Aorta (tissue), 5 donors: ENCODE measurements at places on chromosomes 3 and 15.
A peak's percentile ranks its signal among the peaks of the same experiment; 100 is the strongest.

GRCh38 chr3:81650187-81650586 is 111.3 kb downstream of the GBE1 start:
- no peak for DNase-seq

GRCh38 chr15:63135804-63136203 is 14.1 kb downstream of the LACTB start:
- DNase-seq = no peak

- no peak for DNase-seq
Observed at GRCh38 chr3:158762701-158763100, 30.4 kb upstream of the RARRES1 start.

- peak; percentile 82 for DNase-seq
Observed at GRCh38 chr3:184259878-184260723, 1.3 kb downstream of the CAMK2N2 start.

DNA sequence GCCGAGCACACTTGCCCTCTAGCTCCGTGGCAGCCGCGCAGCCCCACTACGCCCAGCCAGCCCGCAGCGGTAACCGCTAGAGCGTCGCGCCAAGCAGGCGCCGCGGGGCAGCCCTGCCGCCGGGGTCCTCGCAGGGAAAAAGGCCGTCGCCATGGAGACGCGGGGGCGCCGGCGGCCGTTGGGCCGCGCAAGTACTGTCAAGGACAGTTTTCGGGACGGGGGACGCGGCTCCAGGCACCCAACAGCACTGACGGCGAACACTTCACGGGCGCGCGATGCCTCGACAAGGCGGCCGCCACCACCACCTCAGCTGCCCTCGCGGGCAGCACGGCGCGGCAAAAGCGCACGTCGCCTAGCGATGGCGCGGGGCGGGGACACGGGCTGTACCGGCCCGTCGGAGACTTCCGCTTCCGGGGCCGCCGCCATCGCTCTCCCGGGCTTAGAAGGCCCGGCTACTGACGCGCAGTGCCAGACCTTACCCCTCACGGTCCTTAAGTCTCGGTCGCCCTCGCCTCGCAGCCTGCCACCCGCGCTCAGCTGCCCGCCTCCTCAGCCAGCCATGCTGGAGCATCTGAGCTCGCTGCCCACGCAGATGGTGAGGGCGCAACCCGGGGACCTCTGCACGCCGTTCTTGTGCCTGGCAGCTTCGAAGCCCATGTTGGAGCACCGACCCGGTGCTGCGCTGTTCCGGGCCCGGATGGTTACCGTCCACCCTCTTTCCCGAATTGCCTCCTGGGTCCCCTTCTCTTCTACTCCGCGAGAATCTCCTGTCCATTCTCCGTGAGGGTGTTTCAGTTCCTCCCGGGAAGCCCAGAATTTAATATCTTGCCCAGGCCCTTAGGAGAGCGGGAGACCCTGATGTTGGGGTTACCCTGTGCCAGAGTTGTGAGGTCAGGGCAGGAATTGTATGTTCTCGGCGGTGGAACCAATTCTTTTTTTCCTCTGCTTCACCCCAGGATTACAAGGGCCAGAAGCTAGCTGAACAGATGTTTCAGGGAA is at the start of the genes GLT8D1 and SPCS1:
GLT8D1 (minus strand) TSS at position 104 of the 999 bp plus-strand sequence. CDS start 5,331 bp downstream, outside the sequence.
SPCS1 (plus strand) TSS at position 419 of the 999 bp plus-strand sequence; CDS start at position 560, 141 bp downstream.
- peak; percentile 95 for DNase-seq

- no peak for DNase-seq
Observed at GRCh38 chr3:96991231-96991630, 176.8 kb downstream of the EPHA6 start.

DNA sequence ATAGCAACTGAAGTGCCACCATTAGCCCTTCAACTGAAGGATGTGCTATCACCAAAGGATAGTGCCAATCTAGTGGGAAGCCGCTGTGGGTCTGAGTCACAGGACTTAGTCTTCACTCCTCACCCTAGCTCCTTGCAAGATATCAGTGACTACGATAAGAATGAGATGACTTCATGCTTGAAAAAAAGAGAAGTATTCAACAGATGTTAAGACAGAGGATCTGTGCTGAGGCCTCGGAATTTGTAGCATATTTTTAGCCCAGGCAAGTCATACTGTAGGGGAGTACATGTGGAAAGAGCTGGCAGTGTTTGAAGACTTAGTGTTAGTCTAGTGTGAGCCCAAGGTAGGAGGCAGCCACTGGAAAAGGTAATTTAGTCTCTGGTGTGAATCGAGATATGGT is 270.7 kb upstream of the LRTM1 start:
- DNase-seq = no peak

GRCh38 chr15:36826948-36827347 is 247.5 kb downstream of the CDIN1 start:
- DNase-seq = no peak

- DNase-seq = no peak
Observed at GRCh38 chr3:49620728-49621127, 53.4 kb upstream of the APEH start.

GRCh38 chr15:51970132-51970817 is 1.3 kb downstream of the LEO1 start:
- no peak for DNase-seq

- no peak for DNase-seq
Observed at GRCh38 chr15:74787251-74788041, 5.6 kb downstream of the CSK start.

- no peak for DNase-seq
Observed at GRCh38 chr3:39250116-39250747, 29.6 kb downstream of the CX3CR1 start.
